Naive thymus-derived CD8-positive, alpha-beta T cell (primary cell): ENCODE measurements at places on chromosomes 6 and 20.

DNA sequence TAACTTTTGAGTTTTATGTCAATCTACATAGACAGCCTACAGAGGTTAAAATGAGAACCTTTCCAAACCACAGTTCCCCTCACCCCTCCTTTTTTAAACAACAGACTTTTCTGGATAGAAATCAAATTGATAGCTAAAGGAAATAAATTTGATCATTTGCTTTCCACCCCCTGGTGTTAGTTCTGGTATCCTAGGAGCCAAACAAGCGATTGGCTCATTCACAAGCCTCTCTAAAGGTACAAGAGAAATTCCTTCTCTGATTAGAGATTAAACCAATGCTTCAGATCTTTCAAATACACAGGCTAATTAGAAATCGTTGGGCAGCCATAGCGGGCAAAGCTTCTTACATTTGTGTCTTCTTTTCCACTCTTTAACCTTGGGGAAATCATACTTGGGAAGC, 232.3 kb downstream of the TBC1D7 start:
- no peaks in the 10 kb centered on the region for H3K4me1 ChIP-seq
- no peaks in the 10 kb centered on the region for H3K36me3 ChIP-seq
- no peak overlapping the region for H3K27ac ChIP-seq

GRCh38 chr6:110562316-110562915, 86.0 kb upstream of the SLC22A16 start:
- no peak overlapping the region for H3K27ac ChIP-seq
- H3K36me3 ChIP-seq, result no peaks in the 10 kb centered on the region
- H3K4me3 ChIP-seq, result no peak overlapping the region

DNA sequence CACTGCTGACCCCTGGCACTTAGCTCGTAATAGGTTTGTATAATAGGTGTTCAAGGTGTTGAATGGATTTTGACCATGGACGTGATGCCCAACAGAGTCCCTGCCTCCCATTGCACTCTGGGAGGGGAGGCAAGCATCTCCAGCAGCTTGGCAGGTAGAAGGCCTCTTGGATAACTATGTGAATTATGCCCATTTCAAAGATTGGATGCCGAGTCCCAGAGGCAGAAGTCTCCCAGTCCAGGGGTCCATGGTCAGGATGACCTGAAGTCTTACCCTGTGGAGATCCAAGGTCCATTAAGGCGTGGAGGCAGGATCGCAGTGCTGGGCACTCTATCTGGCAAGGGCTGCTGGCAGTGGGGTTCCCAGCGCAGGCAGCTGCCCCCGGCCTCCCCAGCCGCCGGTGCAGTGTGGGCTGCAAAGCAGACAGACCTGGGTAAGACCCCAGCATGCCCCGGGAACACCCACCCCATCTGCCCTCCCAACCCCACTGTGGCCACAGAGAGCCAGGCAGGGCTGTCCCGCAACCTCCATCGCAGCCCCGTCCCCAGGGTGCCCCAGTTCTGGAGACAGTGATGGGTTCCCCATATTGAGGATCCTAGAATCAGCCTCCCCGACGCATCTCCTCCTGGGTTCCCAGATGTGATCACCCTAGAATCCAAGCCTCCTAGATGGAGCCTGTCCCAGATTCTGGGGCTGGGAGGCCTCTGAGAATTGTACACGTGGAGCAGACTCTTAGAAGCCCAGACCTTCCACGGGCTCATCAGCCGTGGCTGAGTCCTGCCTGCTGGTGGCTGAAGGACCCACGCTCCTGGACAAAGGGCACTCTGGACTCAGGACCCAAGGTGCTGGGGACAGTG, 44.6 kb downstream of the APCDD1L start:
- peaks cover 7% of the 10 kb centered on the region for H3K27me3 ChIP-seq
- no peak overlapping the region for H3K27ac ChIP-seq
- no peaks in the 10 kb centered on the region for H3K36me3 ChIP-seq
- DNase-seq, result no peak
- no peak overlapping the region for H3K4me3 ChIP-seq
- no peaks in the 10 kb centered on the region for H3K4me1 ChIP-seq

GRCh38 chr20:15064741-15065140, 727.3 kb upstream of the FLRT3 start:
- H3K27ac ChIP-seq, result no peak overlapping the region
- H3K4me1 ChIP-seq, result no peaks in the 10 kb centered on the region
- no peak overlapping the region for H3K4me3 ChIP-seq
- H3K36me3 ChIP-seq, result no peaks in the 10 kb centered on the region
- H3K27me3 ChIP-seq, result no peaks in the 10 kb centered on the region
- DNase-seq, result no peak
